ENCODE measurements at places on chromosomes 2 and 18. TPM values are rescaled to one million over a fixed set of nuclear protein-coding genes. Genes with fewer than 3 reads are reported as not detected.

GRCh38 chr2:33210626-33211025, 263.9 kb downstream of the LTBP1 start:
- peak overlapping the region; percentile 61 for H3K27ac ChIP-seq
- H3K27me3 ChIP-seq: no peaks in the 10 kb centered on the region
- no peaks in the 10 kb centered on the region for H3K36me3 ChIP-seq
- peaks cover 30% of the 10 kb centered on the region for H3K4me1 ChIP-seq

- no peaks in the 10 kb centered on the region for H3K36me3 ChIP-seq
- no peak overlapping the region for H3K4me3 ChIP-seq
Measured at GRCh38 chr18:47343291-47343690, 91.8 kb upstream of the SKOR2 start.

DNA sequence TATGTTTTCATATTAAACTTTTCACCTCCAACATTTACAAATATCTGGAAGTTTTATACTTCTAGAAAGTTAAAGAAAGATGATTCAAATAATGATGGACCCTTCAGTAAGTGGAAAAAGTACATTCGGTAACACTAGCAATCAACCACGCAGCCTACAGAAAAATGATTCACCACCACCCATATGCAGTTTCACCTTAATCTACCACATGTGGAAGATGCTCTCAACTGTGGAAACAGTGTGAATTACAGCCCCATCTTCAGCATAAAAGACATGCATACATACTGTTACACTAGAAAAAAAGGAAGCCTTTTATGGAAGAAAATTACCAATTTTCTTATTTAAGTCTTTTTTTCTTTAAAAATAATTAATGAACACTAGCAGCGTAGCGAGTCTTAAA, 1.1 kb downstream of the SLC38A11 start:
- H3K4me1 ChIP-seq: no peaks in the 10 kb centered on the region
- DNase-seq: no peak
- H3K36me3 ChIP-seq: no peaks in the 10 kb centered on the region
- no peaks in the 10 kb centered on the region for H3K27me3 ChIP-seq
- no peak overlapping the region for H3K4me3 ChIP-seq
- no peak overlapping the region for H3K27ac ChIP-seq

ONECUT2 gene
- total RNA-seq: 209 TPM

- H3K27ac ChIP-seq: no peak overlapping the region
- no peaks in the 10 kb centered on the region for H3K27me3 ChIP-seq
- no peak for DNase-seq
- H3K36me3 ChIP-seq: no peaks in the 10 kb centered on the region
- no peak overlapping the region for H3K4me3 ChIP-seq
Measured at GRCh38 chr2:186100636-186101035, 362.0 kb downstream of the FSIP2 start.

ASB18 gene
- not detected for total RNA-seq

DNA sequence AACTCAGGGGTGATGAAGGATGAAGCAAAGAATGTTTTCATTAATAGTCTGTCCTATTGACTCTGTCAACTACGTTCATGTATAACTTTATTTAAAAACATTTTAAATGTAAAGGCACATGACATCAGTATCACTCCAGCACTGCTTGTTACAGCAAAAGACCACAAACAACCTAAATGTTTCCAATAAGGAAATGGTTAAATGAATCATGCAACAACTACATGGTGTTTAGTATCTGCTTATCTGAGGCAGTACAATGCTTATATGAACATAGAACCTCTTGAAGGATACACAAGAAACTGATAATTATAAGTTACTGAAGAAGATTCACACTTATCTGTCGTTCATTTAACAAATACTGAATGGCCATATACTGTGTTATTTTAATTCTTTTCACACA, 8.4 kb downstream of the BARD1 start:
- peaks cover 49% of the 10 kb centered on the region for H3K4me1 ChIP-seq
- peaks cover 9% of the 10 kb centered on the region for H3K36me3 ChIP-seq
- no peak for DNase-seq
- no peak overlapping the region for H3K27ac ChIP-seq

ACTG2 gene
- not detected for total RNA-seq

ERMN gene
- not detected for total RNA-seq

GRCh38 chr2:150426315-150426714, 61.2 kb downstream of the RND3 start:
- no peak overlapping the region for H3K4me3 ChIP-seq
- H3K27me3 ChIP-seq: no peaks in the 10 kb centered on the region
- no peaks in the 10 kb centered on the region for H3K36me3 ChIP-seq
- peaks cover 13% of the 10 kb centered on the region for H3K4me1 ChIP-seq
- DNase-seq: no peak

ATP6V1B1 gene
- not detected for total RNA-seq

MTCL1 gene
- 297 TPM for total RNA-seq

DNA sequence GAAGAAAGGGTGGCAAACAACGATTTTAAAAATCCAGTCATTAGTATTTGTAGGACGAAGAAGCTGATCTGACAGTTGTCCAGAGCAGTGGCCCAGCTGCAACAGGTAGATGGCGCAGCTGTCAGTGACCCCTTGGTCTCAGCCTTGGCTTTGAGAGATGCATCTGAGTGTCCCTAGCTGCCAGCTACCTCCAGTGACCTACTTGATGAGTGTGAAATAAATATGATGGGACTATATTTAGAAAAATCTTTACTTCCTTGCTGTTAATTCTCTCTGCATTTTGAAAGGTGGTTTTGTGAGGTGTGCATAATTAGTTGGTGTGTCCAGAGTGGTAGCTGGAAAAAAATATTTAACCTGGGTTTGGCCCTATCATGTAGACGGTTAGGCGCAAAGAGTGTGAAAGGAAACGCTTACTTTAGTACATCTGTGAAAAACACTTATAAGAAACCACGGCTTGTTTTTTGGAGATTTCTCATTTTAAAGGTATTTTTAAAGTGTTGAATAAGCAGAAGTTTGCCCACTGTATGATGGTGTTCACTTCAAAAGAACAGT, 963 bp downstream of the INPP1 start:
- H3K36me3 ChIP-seq: peaks cover 20% of the 10 kb centered on the region
- DNase-seq: peak; percentile 54
- H3K27ac ChIP-seq: peak overlapping the region; percentile 77
- peaks cover 12% of the 10 kb centered on the region for H3K4me1 ChIP-seq
- no peaks in the 10 kb centered on the region for H3K27me3 ChIP-seq

DNA sequence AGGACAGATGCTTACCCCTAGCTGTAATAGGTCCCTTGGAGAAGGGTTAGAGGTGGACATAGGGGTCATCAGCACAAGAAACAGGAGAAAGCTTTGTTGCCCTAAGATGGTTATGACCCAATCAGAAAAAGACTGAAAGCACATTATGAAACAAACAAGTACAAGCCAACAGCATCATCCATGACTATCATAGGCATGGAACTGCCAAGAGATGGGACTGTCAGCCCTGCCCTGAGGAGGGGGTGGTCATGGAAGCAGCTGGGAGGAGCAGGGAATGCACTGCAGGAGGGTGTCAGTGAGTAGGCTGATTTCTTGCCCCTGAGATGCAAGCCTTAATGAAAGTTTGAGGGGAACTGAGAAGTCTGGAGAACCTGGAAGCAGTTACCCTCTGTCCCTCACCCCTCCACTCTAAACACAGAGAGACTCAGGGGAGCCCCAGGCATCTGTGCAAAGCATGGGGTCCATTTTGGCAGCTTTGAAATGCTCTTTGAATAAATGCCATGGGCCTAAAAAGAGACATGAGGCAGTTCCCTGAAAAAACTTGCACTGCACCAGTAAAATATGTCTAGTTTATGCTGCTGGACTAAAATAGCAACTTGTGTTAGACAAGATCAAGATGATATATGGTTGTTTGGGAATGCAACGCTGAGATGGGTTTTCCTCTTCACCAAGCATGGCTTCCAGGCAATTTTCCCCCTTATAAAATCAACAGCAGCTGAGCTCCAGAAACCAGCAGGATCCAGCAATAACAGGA, 122.7 kb upstream of the ZFP36L2 start:
- no peak overlapping the region for H3K4me3 ChIP-seq
- no peak overlapping the region for H3K27ac ChIP-seq
- H3K27me3 ChIP-seq: no peaks in the 10 kb centered on the region
- DNase-seq: no peak
- no peaks in the 10 kb centered on the region for H3K36me3 ChIP-seq

DNA sequence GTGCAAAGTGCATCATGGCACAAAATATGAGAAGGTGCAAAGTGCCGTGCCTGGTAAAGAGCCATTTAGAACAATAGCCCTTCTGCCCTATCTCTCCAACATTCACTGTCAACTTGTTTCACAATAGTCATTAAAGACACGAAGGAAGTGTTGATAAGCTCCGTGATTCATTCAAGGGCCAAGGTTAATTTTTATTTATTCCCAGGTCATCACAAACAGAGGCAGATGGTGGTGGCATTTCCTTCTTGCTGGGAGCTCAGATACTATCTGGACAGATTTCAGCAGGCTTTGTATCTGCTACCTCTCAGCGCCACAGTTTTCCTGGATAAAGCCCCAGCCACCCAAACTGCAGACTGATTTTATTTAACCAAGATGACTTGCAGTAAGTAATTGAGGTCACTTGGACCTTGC, 309.3 kb downstream of the ZNF521 start:
- H3K4me1 ChIP-seq: no peaks in the 10 kb centered on the region
- H3K36me3 ChIP-seq: no peaks in the 10 kb centered on the region
- H3K27me3 ChIP-seq: peaks cover 66% of the 10 kb centered on the region
- H3K27ac ChIP-seq: no peak overlapping the region
- no peak for DNase-seq

- no peaks in the 10 kb centered on the region for H3K27me3 ChIP-seq
- H3K4me3 ChIP-seq: no peak overlapping the region
- no peaks in the 10 kb centered on the region for H3K36me3 ChIP-seq
- H3K27ac ChIP-seq: no peak overlapping the region
- no peak for DNase-seq
Measured at GRCh38 chr2:12227941-12228608, 481.6 kb downstream of the LPIN1 start.

- no peaks in the 10 kb centered on the region for H3K4me1 ChIP-seq
- H3K27ac ChIP-seq: no peak overlapping the region
- DNase-seq: peak; percentile 73
- peak overlapping the region; percentile 62 for H3K4me3 ChIP-seq
Measured at GRCh38 chr2:176088048-176088936, 4.2 kb upstream of the HOXD13 start.

EPHA4 gene
- total RNA-seq: 2.8 TPM

RGPD3 gene
- not detected for total RNA-seq

- H3K27me3 ChIP-seq: no peaks in the 10 kb centered on the region
- H3K4me3 ChIP-seq: no peak overlapping the region
- H3K36me3 ChIP-seq: peaks cover 5% of the 10 kb centered on the region
Measured at GRCh38 chr18:2395427-2396161, 175.7 kb downstream of the METTL4 start.

- H3K36me3 ChIP-seq: no peaks in the 10 kb centered on the region
- no peaks in the 10 kb centered on the region for H3K4me1 ChIP-seq
- DNase-seq: no peak
- no peak overlapping the region for H3K27ac ChIP-seq
- H3K4me3 ChIP-seq: no peak overlapping the region
- H3K27me3 ChIP-seq: peaks cover 14% of the 10 kb centered on the region
Measured at GRCh38 chr2:128732976-128733431, 414.3 kb upstream of the HS6ST1 start.

GRCh38 chr2:28283861-28284260, 108.8 kb upstream of the FOSL2 start:
- no peak for DNase-seq
- no peak overlapping the region for H3K27ac ChIP-seq
- no peak overlapping the region for H3K4me3 ChIP-seq
- peaks cover 3% of the 10 kb centered on the region for H3K36me3 ChIP-seq
- peaks cover 33% of the 10 kb centered on the region for H3K4me1 ChIP-seq

DNA sequence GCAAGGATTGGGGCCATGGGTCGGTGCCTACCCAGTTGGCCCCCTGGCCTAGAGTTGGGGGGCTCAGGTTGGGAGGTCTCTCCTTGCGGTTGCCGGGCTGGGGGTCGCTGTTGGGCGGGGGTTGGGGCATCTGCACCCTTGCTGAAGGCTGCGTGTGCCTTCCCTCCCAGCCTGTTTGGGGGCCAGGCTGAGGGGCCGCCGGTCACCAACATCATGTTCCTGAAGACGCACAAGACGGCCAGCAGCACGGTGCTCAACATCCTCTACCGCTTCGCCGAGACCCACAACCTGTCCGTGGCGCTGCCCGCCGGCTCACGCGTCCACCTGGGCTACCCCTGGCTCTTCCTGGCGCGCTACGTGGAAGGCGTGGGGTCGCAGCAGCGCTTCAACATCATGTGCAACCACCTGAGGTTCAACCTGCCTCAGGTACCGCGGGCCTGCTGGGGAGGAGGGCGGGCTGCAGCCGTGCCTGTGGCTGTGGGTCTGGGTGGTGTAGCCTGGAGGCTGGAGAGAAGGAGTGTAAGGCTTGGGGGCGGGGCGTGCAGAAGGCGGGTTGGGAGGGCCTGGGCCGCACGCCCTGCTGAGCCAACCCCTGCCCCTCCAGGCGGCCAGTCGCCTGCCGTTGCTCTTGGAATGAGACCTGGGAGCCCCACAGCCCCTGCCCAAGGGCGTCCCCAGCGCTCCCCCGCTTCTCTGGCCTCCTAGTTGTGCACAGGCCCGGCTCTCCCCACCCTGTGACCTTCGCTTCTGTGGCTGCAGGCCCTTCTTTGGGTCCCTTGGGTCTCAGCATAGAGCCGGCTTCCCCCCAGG, 7.2 kb upstream of the NEU4 start:
- no peaks in the 10 kb centered on the region for H3K4me1 ChIP-seq
- DNase-seq: no peak
- no peak overlapping the region for H3K4me3 ChIP-seq

DNA sequence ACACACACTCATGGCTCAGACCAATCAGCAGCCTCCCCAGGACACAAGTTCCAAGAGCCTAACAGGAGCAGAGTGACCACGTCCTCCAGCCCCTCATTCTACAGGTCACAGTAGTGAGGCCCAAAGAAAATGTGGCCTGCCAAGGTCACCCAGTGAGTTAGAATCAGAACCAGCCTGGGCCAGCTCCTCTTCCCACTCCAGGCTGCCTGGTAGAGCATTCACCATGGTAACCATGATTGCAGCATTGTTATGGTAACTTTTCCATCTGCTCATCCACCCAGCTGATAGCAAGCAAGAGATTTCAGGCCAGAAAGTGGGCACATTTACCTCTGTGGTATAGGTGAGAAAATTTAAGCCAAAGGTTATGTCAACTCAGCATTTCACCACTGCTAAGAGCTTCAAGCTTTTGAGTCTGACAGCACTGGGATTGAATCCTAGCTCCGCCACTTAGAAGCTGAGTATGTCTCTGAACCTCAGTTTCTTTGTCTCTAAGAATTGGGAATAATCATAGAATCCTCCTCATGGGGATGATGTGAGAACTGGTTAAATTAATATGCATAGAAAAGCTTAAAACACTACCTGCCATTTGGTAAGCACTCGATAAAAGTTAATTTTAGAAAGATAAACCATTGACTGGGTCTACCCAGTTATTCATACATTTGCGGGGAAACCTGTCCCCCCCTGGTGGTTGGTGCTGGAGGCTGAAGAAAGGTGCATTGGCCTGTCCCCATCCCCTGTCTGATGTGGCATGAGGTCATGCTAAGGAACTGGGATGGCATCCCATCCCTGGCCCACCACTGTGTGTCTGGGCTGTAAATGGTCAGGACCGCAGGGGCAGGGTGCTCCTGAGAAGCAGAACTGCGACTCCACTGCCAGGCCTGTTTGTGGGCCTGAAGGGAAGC, 181.5 kb downstream of the KLHL29 start:
- H3K27ac ChIP-seq: no peak overlapping the region
- peak; percentile 54 for DNase-seq
- no peak overlapping the region for H3K4me3 ChIP-seq
- H3K4me1 ChIP-seq: peaks cover 8% of the 10 kb centered on the region
- H3K27me3 ChIP-seq: no peaks in the 10 kb centered on the region

Measured in Calu3 (cell line).